ENCODE measurements at places on chromosomes 3 and 15.

GRCh38 chr15:63063164-63063756, 20.7 kb downstream of the TPM1 start:
- no peak for DNase-seq

DNA sequence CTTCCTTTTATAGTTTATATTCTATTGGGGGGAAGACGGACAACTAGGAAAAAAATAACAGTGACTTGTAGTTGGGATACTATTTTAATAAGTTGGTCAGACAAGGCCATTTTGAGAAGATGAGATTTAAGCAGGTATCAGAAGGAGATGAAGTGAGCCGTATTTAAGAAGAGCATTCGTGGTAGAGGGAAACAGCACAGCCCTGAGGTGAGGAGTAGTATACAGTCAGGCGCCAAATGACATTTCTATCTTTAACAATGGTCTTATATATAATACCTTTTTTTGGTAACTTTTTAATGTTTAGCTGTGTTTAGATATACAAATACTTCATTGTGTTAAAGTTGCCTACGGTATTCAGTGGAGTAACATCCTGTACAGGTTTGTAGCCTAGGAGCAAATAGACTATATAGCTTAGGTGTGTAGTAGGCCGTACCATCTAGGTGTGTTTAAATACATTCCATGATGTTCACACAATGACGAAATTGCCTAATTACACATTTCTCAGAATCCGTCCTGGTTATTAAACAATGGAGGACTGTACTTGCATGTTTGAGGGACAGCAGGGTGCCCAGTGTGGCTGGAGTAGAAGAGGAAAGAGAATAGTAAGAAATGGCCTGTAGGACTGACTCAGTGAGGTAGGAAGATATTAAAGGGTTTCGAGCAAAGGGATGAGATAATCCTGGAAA, 1.6 kb downstream of the NKTR start:
- no peak for DNase-seq

DNA sequence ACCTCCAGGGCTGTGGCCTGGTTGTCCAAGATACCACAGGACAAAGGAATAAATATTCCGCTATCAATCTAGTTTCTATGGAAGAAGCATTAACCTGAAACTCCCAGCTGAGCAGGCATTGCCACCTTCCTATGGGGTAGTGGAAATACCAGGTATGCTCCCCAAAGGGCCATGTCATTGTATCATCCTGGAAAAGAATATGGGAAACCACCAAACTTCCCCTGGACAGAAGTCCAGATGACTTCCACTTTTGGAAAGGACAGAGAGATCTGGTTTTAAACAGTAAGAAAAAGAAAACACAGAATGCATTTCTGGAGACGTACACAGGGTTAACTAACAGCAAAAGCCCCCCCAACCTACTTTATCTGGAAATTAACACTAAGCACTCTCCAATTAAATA, 100.2 kb downstream of the RFTN1 start:
- DNase-seq, result no peak

GRCh38 chr3:127307916-127308315, 20.1 kb upstream of the PRR20G start:
- no peak for DNase-seq

- DNase-seq, result no peak
Observed at GRCh38 chr3:72441284-72441994, 406.8 kb downstream of the SHQ1 start.

DNA sequence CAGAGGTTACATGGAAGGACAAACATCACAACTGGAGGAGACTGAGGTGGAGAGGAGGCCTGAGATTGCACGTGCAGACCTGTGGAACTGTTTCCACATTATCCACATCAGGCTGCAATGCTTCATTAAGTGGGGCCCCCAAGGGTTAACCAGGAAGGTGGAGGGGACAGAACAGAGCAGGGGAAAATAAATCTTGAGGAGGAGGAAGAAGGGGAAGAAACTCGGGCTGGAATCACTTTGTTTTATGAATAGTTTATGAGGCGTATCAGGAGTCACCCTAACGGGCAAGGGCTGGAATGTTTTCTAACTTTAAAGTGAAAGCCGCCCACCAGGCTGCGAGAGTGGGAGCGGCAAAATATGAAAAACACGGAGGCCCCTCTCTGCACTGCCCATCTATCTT, 154.9 kb downstream of the WNT5A start:
- no peak for DNase-seq

GRCh38 chr3:194736277-194736895, 50.7 kb downstream of the FAM43A start:
- DNase-seq, result no peak

- no peak for DNase-seq
Observed at GRCh38 chr15:81968691-81969090, 77.1 kb downstream of the MEX3B start.

- DNase-seq, result no peak
Observed at GRCh38 chr15:89502867-89503595, 6.6 kb upstream of the RHCG start.

DNA sequence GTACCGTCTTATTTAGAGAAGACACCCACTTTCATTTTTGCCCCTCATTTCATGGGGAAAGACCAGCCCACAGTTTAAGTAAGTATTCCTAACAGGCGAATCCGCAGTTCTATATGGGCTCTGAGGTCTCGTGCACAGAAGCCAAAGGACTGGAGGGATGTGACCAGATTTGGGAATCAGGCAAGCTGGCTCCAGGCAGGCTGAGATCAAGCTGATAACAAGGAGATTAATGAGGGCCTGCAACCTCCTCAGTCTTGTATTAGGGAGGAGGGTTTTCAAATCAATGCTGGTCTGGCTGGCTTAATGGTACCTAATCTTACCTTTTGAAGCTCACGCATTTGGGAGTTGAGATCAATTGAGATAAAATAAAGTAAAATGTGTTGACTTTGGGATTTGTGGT, 15.3 kb downstream of the ST8SIA2 start:
- DNase-seq, result no peak

DNA sequence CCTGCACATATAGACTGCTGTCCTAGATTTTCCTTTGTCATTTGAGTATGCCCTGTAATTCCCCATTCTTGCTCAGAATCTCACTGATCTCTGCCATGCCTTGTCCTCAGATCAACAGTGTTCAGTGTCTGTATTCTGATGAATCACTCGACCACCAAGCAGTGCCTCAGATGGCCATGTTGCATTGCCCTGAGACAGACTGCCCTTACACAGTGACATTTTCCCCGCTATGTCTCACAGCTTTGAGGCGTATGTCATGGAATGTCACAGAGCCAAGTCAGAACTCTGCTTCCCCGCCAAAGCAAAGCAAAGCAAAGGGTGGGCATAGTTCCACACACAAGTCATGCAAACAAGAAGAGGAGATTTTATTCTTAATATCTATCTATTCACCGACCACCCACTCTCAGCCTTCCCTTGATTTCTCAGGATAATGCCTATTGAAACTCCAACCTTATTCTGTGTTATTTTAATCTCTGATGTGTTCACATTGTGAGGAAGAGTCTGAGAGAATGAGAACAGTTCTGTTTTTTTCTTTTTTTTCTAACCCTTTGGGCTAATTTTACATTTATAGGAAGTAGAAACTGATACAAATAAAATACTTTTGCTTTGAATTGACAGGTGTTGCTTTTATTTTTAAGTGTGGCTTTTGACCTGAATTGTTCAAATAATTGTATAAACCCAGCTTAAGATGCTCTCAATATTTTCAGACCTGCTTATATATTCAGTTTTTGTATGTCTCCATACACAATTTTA, 16.9 kb upstream of the PSMD6 start:
- no peak for DNase-seq

DNA sequence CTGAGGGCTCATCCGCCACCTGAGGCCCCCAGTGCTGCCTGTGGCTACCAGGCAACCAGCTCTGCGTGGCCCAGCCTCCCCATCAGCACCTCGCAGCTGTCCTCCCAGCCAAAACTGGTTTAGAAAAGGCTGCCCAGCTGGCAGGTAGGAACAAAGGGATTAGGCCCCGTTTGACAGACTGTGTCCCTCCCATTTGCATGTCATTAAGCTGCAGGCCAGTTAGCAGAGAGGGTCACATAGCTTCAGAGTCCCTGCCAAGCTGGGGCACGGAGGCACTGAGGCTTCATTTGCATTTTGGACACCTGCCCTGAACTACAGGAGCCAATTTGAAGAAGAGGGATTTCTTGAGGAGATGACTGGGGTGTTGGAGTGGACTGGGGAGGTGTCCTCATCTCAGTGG, 177.9 kb downstream of the TLE3 start:
- no peak for DNase-seq

DNA sequence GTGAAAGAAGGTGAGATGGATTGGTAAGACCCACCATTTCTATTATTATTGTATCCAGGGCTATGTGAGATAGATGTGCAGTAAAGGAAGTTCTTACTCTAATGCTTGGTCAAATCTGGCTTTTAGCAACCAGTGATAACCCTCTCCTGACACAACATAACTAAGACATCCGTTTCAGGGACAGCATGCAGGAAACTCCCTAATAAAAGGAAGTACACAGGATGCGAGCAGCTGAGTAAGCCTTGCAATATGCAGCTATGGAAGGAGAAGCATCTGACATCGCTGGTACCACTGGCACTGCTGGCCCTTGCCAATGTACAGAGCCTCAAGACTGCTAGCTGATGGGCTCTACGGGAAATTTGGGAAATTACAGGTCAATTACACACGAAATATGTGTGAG, 662.3 kb downstream of the NR2F2 start:
- no peak for DNase-seq

GRCh38 chr3:3031326-3031725, 78.8 kb downstream of the IL5RA start:
- no peak for DNase-seq

DNA sequence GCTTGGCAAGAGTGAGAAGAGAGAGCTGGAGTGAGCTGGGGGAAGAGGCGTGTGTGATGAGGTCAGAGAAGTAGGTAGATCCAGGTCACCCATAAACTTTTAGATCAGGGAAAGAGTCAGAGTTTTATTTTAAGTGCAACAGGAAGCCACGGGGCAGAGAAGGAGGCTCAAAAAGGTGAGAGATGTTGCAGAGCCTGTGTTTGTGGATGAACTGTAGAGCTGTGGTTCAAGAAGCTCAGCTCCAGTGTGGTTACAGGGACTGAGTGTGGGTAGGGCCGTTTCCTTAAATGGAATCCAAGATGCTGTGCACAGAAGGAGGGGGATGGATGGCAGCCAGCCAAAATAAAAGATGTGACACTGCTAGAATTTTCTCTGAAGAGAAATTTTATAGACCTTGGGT, 337.2 kb downstream of the SATB1 start:
- DNase-seq, result no peak
